Umbilical cord (tissue), 2 donors: ENCODE measurements at places on chromosomes 7 and 10. TPM values are rescaled to one million over a fixed set of nuclear protein-coding genes. Genes with fewer than 3 reads are reported as not detected.

DNA sequence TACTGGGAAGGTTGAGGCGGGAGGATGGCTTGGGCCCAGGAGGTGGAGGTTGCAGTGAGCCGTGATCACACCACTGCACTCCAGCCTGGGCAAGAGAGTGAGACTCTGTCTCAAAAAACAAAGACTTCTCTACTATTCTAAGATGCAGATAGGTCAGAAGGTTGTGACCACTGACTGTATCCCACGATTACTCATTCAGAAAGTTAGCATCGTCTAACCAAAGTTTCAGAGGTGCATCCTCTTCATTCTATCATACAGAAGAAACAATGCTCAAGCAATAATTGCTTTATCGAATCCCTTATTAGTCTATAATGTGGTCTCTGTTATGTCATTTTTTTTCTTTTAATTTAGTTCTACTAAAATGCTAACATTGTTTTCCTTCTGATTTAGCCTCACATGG is 348.7 kb upstream of the LRGUK start:
- DNase-seq, result no peak

- DNase-seq, result no peak
These were observed 89.3 kb downstream of the WIPF3 start for GRCh38 chr7:29895559-29895958.

Gene HDAC9
- 18.3 TPM for total RNA-seq

- DNase-seq, result no peak
These were observed 76.2 kb upstream of the TMEM168 start for GRCh38 chr7:112866424-112866823.

Gene PDE6C
- total RNA-seq, result 1.2 TPM

Gene EPO
- total RNA-seq, result not detected

Gene NEUROG3
- 0.48 TPM for total RNA-seq

- DNase-seq, result no peak
These were observed 71.7 kb downstream of the PPP1R17 start for GRCh38 chr7:31758755-31759154.

DNA sequence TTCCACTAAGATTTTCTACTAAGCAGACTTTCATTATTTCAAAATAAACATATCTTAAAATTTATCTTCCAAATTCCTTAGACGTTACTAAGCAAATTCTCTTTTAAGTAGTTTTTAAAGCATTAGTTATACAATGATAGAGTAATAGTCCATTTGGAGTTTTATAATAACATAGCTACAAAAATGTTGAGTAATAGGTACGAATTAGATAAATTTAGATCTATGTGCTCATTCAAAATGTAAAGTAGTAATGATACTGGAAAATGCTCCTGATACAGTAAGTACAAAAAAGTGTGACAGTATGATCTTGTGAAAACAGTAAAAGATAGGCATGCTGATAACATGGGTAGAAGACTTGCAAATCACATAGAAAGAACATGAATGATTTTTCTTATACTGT is 4.5 kb downstream of the DMTF1 start:
- DNase-seq, result no peak

Gene RPEL1
- 3.9 TPM for total RNA-seq

DNA sequence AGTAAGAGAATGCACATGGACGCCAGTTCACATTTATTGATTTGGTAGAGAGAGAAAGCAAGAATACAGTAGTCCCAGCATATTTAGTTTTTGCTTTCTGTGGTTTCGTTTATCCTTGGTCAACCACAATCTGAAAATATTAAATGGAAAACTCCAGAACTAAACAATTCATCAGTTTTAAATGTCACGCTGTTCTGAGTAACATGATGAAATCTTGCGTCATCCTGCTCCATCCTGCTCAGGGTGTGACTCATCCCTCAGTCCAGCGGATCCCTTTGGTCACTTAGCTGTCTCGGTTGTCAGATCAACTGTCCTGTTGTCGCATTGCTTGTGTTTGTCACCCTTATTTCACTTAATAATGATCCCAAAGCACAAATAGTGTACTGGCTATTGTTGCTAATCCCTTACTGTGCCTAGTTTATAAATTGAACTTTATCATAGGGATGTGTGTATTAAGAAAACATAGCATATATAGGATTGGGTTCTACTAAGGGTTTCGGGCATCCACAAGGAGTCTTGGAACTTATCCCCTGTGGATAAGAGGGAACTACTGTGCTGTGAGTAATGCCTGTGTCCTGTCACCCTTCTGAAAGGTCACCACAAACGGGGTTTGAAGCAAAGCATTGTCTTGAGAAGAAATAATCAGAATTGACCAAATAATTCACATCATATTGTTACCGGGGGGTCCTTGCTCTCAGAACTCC is 73.6 kb downstream of the OTUD1 start:
- DNase-seq, result no peak

- DNase-seq, result no peak
These were observed 179.8 kb upstream of the PFKP start for GRCh38 chr10:2887391-2888070.

Gene GLI3
- 17.1 TPM for total RNA-seq

- no peak for DNase-seq
These were observed 23.4 kb downstream of the SLC26A3 start for GRCh38 chr7:107779647-107780099.

DNA sequence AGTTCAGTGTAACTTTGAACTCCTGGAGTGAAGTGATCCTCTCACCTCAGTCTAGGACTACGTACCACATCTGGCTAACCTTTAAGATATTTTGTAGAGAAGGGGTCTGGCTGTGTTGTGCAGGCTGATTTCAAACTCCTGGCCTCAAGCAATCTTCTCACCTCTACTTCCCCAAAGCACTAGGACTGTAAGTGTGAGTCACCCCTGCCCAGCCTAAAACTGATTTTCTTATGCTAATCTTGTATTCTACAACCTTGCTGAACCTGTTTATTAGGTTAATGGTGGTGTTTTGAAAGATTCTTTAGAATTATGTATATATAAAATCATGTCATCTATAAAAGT is 58.0 kb downstream of the LCOR start:
- DNase-seq, result no peak

- peak; percentile 20 for DNase-seq
These were observed 43.6 kb upstream of the CARD11 start for GRCh38 chr7:3087243-3087755.

- DNase-seq, result no peak
These were observed 4.2 kb upstream of the ACSL5 start for GRCh38 chr10:112369495-112370423.

Gene POM121C
- total RNA-seq, result 21.9 TPM

Gene LLCFC1
- not detected for total RNA-seq

- no peak for DNase-seq
These were observed 2.8 kb downstream of the TM9SF3 start for GRCh38 chr10:96584035-96584434.

DNA sequence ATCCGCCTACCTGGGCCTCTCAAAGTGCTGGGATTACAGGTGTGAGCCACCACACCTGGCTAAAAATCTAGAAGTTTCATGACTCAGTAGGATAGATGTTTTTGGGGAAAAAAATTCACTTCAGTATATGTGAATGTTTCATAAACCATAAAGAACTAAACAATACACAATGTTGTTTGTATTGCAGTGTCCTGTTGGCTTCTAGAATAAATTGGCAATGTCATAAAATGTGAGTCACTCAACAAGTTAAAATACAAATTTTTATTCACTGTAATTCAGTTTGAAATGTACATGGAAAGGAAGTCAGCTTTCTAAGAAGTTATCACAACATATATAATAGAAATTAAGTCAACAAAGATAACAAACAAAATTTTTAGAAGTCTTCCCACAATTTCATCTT is 16.5 kb downstream of the MRLN start:
- DNase-seq, result no peak

DNA sequence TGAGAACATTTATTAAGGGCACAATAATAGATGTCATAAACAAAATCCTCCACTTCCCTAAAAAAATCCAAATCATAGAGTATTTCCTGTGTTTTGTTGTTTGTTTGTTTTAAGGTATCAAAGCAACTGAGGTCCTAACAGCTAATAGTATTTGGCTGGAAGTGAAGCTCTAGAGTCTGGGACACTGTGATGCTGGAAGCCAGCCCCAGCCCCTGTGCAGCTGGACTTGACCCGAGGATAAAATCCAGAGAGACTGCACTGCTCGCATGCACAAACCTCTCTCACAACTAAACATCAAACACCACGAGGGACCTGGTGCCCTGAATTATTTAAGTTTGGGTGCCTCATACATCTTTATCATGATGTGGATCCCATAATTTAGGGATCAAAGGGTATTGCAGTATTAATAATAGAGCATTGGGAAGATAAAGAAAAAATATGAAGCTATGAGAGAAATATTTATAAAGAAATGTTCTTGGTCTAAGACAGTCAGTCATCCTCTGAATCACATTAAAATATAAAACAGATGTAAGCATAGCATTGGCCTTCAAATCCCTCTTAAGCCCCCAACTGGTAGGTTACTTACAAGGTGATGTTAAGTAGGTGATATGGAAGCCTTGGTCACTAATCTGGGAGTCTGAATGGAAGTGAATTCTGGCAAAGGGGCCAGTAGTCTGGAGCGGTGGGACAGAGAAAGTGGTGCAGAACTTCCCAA is 44.4 kb downstream of the CUBN start:
- DNase-seq, result peak; percentile 86

Gene VPS41
- 30.8 TPM for total RNA-seq

Gene GPR15LG
- total RNA-seq, result 5.1 TPM

- no peak for DNase-seq
These were observed 36.7 kb upstream of the SLC35B4 start for GRCh38 chr7:134353411-134353810.
